ENCODE measurements at places on chromosomes 4 and X.

DNA sequence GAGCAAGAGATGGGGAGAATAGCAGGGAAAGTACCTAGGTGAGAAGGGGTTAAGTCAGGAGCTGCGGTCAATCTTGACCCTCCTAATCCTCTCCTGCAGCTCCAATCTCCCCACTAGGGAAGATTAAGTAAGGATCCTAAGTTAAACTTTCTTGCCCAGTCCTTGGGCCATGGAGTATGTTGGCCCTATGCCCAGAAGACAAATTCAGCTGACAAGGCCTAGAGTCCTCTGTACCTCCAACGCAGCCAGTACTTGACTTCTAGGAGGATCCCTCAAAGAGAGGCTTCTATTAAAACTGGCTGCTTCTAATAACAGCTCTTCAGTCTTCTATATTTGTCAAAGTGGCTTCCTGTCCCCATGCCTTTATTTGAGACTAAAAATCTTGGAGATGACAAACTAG is 1.4 kb downstream of the CLDN2 start:
- no peak for DNase-seq

- no peak for DNase-seq
Observed at GRCh38 chr4:183773790-183774189, 114.7 kb downstream of the TRAPPC11 start.

- no peak for DNase-seq
Observed at GRCh38 chr4:41396869-41397268, 140.1 kb downstream of the UCHL1 start.

DNA sequence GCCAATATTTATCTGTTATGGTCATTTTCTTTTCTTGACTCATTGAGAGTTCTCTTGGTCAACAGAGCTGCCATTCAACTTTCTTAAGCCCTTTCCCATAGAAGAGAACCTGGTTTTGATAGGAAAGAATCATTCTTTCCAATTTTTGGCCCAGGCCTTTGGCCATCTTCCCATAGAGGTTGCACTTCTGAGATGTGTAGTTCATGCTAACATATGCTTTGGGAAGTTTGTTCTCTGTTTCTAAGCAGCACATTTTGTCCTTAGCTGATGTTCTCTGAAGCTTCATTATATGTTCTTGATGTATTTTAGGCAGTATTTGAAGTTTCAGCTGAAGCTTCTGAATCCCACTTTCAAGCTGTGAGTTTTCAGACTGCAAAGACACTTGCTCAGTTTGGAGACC is 161.1 kb downstream of the VEGFC start:
- no peak for DNase-seq

- DNase-seq: no peak
Observed at GRCh38 chr4:183645326-183645725, 13.7 kb downstream of the RWDD4 start.

All from NCI-H82 (cell line).